Activated CD4-positive, alpha-beta T cell treated with anti-CD3 and anti-CD28 coated beads, Interleukin-2, amount 10 ng/mL, durations not matched to agents 7 days and 5 days (primary cell): ENCODE measurements at places on chromosomes 3 and 15. TPM values are rescaled to one million over a fixed set of nuclear protein-coding genes. Genes with fewer than 3 reads are reported as not detected.
A peak's percentile ranks its signal among the peaks of the same experiment; 100 is the strongest.

CSTA gene
- total RNA-seq = not detected

DNA sequence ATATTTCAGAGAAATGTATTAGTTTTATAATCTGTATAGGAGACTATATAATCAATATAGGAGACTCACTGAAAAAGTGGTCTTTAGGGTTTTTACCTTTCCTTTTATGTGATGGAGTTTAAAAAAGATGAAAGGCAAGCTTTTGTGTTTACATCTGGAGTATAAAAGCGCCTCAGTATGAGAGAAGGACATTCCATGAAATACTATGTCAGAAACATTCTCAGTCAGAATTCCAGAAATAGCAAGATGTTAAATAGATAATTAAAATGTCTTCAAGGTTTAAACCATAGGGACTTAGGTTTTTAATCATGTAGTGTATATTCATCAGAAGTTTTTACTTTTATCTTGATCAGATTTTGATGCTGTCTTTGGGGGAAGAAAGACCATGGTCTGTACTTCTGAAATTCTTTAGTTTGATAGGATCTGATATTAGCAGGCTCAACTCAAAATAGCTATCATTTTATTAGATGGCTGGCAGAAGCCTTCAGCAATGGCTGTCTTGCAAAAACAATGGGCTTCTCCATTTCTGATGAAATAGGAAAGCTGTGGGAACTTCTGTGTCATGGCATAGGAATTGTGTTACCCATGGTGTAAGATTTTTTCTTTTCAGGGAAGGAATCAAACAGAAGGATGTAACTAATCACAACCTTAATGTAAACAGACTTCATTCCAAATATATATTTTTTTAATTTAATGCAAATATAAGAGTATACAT lies 209.6 kb upstream of the PLSCR5 start:
- H3K4me3 ChIP-seq = no peak overlapping the region
- H3K27me3 ChIP-seq = no peaks in the 10 kb centered on the region
- DNase-seq = no peak
- no peak overlapping the region for H3K27ac ChIP-seq
- no peaks in the 10 kb centered on the region for H3K36me3 ChIP-seq

DNA sequence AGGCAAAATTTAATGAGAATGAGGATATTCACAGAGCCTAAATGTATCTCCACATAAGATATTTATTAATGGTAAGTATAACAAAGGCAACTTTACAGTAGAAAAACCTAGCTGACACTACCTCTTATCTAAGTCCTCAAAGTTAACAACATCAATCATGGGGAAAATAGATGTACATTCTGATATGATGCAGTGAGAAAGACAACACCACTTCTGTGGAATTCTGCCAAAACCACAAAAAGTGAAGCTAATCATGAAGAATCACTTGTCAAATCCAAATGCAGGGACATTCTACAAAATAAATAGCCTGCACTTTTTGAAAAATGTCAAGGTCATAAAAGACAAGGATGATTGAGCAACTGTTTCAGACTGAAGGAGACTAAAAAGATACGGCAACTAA lies 27.5 kb upstream of the EOMES start:
- no peak overlapping the region for H3K27ac ChIP-seq
- no peaks in the 10 kb centered on the region for H3K27me3 ChIP-seq
- peaks cover 13% of the 10 kb centered on the region for H3K4me1 ChIP-seq
- H3K4me3 ChIP-seq = no peak overlapping the region
- no peak for DNase-seq
- H3K36me3 ChIP-seq = peaks cover 8% of the 10 kb centered on the region

DNA sequence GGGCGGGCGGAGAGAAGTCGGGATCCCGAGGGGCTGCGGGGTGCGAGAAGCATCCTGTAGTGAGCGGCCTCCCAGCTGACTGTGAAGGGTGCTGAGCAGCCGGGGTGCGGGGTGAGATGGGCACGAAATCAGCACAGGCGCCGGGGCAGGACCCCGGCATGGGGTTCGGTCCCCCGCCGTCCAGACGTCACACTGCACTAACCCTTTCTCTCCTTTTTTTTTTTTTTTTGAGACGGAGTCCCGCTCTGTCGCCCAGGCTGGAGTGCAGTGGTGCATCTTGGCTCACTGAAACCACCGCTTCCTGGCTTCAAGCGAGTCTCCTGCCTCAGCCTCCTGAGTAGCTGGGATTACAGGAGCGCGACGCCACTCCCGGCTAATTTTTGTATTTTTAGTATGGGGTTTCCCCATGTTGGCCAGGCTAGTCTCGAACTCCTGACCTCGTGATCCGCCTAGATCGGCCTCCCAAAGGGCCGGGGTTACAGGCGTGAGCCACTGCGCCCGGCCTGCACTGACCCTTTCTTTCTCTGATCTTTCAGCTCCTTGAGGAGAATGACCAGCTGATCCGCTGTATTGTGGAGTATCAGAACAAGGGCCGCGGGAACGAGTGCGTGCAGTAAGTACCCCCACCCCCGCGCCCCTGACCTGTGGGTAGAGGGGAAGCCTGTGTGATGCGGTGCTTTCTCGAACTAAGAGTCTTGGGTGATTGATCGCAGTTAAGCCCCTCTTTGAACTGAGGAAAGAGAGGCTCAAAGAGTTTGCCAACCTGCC lies 513 bp downstream of the SS18L2 start:
- H3K4me1 ChIP-seq = peaks cover 51% of the 10 kb centered on the region
- peak overlapping the region; percentile 97 for H3K27ac ChIP-seq
- H3K4me3 ChIP-seq = peak overlapping the region; percentile 98
- no peaks in the 10 kb centered on the region for H3K27me3 ChIP-seq
- peaks cover 39% of the 10 kb centered on the region for H3K36me3 ChIP-seq

CSPG4 gene
- total RNA-seq = not detected

AGBL1 gene
- total RNA-seq = not detected

- no peak overlapping the region for H3K4me3 ChIP-seq
- no peaks in the 10 kb centered on the region for H3K27me3 ChIP-seq
- H3K4me1 ChIP-seq = peaks cover 15% of the 10 kb centered on the region
- H3K36me3 ChIP-seq = peaks cover 11% of the 10 kb centered on the region
Measured at GRCh38 chr3:190586631-190587011, 72.7 kb downstream of the IL1RAP start.

- no peak overlapping the region for H3K4me3 ChIP-seq
- H3K36me3 ChIP-seq = peaks cover 27% of the 10 kb centered on the region
- no peaks in the 10 kb centered on the region for H3K27me3 ChIP-seq
- H3K27ac ChIP-seq = no peak overlapping the region
Measured at GRCh38 chr15:60462027-60462426, 16.9 kb downstream of the ICE2 start.
